ENCODE measurements at places on chromosomes 3 and 15.

DNA sequence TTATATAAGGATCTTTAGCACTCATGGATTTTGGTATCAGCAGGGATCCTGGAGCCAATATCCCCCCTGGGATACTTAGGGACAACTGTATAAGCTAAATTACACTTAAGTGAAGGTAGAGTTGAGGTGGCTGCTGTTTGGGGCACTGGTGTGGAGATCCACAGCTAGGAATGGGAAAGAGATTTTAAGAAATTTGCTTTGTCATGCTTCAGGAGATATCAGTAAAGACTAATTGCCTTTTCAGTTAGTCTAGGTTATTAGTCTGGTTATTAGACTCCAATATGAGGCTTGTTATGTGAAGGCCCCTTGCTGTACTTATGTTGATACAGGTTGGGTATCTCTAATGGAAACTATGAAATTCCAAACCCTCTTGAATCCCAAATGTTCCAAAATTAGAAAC, 1.2 kb upstream of the SECISBP2L start:
- DNase-seq: no peak

GRCh38 chr3:51995346-51996163, at the start of gene RPL29:
RPL29 (minus strand) TSS chr3:51995895; CDS start chr3:51995461, 434 bp downstream.
- peak; percentile 85 for DNase-seq

GRCh38 chr3:18650731-18651130, 225.6 kb upstream of the SATB1 start:
- no peak for DNase-seq

- DNase-seq: no peak
These were observed 1354.1 kb upstream of the EPHA6 start for GRCh38 chr3:95460274-95460673.

DNA sequence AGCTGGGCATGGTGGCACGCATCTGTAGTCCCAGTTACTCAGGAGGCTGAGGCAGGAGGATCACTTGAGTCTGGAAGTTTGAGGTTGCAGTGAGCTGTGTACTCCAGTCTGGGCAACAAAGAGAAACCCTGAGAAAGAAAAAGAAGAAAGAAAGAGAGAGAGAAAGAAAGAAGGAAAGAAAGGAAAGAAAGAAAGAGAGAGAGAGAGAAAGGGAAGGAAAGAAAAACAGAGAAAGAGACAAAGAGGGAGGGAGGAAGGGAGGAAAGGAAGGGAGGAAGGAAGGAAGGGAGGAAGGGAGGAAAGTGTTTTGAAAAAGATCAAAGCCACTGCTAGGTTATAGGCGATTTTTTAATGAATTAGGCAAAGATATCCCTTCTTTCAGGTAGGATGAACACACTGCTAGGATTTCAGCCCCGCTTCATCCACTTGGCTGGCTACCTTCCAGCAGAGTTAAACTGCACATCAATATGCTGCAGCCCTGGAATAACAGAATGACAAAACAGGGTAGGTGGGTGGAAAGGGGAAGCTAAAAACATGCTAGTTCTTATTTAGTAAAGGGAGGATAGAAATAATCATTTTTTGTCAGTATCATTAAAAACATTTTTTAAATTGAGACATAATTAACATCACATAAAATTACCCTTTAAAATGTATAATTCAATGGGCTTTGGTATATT, 12.8 kb upstream of the PPARG start:
- no peak for DNase-seq

DNA sequence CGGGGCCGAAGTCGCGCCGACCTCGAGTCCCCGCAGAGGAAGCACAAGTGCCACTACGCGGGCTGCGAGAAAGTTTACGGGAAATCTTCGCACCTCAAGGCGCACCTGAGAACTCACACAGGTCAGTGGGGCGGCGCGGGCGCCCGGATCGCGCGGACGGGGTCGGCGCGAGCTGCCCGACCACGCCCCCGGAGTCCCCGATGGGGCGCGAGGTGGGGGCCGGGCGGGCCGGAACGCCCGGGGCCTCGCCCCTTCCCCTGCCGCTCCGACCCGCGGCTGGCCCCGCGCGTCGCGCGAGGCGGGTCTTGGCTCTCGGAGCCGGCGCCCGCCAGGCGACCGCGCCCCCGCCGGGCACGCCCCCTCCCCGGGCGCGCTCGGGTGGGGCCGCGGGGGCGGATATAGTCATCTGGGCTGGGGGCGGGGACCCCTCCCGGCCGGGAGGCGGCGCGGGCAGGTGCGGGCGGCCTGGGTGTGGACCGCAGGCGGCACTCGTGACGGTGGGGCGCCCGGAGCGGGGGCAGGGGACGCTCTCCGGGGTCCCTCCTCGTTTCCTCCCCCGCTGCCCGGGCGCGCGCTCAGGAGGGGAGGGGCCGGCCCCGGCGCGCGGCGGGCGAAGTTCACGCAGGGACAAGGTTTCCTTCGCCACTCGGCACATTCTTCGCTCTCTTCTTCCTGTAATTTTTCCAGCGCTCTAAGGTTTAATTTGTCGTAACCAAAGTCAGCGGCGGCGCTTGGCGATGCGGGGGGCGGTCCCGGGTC, 1.2 kb downstream of the KLF13 start:
- no peak for DNase-seq

DNA sequence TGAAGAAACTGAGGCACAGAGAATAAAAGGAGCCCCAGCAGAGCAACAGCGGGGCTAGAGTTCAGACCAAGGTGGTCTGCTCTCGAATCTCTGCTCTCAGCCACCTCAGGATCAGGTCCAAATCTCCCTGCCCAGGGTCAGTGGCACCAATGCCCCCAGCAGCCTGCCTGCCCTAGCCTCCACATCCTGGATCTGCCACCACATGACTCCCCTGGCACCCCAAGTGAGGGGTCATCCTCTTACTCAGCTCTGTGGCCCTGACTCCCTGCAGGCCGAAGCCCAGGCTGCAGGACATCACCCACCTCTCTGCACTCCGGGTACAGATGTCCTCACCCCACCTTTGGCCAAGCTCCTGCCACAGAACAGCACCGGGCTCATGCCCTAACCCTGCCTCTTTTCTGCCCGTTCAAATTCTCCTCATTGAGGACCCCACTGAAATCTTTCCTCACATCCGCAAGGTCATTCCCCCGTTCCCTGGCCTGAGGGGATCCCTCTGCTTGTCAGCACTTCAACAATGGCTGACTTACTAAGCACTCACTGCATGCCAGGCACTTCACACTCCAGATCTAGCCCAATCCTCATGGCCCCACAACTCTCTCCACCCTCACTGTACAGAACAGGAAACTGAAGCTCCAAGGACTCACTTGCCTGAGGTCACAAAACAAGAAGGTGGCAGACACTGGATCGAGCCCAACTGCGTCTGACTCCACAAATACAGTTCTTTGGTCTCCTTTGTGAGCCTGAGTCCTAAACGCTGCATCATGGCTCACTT, 4.3 kb downstream of the PPIB start:
- no peak for DNase-seq

GRCh38 chr3:105594219-105594618, 227.5 kb downstream of the ALCAM start:
- DNase-seq: no peak

- DNase-seq: no peak
These were observed 81.8 kb downstream of the DNAJC13 start for GRCh38 chr3:132499071-132499470.

DNA sequence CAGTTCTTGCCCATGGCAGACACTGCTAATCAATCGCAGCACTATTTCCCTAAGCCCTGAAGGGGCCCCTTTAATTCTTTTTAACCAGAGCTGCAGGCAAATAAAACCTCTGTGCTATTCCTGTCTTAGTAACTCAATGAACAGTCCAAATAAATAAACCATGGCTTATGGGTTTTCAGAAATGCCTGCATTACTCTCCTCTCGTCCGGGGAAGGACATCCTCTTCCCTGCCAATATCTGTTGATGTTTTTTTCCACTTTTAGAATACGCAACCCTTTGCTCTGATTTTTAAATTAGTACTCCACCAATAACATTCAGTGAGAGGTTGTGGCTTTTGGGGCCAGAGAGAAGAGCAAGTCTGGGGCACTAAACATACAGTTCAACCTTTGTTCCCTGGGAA, 35.2 kb upstream of the PRICKLE2 start:
- DNase-seq: no peak

DNA sequence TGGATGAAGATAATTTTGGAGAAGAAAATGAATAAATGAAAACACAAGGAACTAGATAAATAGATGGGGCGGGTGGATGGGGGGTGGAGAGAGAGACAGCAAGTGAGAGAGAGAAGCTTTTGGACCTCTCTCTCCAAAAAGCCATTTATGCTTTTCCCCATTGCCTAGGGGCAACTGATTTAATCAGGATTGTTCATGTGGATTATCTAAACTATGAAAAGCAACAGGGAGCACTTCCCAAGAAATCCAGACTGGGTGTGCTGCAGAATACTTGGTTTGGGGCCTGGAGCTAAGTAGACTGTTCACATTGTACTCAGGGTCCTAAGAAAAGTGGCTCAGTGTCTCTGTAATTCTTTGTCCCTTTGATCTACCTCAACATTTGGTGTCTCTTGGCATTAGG, 367.0 kb downstream of the TIGIT start:
- no peak for DNase-seq

- DNase-seq: no peak
These were observed 88.3 kb downstream of the SOX14 start for GRCh38 chr3:137852391-137852830.

- DNase-seq: peak; percentile 82
These were observed 627.1 kb downstream of the ROBO1 start for GRCh38 chr3:79140708-79141107.

DNA sequence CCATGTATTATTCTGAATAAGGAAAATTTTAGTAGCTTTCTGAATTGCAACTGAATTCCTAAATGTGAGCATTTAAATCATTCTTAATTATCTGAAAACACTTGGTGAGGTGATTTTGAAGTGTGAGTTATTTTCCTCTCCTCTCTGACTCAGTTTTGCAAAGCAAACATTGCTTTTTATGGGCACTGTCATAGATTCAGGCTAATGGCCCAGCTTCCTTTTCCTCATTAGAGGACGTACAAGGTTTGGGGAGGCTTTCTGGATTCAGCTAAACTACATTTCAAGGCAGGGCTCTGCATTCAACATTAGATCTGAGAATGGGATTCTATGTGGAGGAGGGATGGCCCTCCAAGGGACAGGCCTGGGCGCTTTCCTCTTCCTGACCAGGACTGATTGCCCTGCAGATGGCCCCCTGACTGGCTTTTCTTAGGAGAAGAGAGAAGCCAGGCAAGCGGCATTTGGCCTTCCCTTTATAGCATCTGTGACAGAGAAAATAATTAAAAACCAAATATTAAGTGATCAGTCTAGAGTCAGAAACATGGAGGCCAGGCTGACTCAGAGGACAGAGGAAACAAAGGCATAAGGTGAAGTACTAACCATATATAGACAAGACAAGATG, 53.0 kb upstream of the STXBP5L start:
- no peak for DNase-seq

GRCh38 chr15:57323806-57324589, 52.3 kb upstream of the CGNL1 start:
- DNase-seq: no peak

DNA sequence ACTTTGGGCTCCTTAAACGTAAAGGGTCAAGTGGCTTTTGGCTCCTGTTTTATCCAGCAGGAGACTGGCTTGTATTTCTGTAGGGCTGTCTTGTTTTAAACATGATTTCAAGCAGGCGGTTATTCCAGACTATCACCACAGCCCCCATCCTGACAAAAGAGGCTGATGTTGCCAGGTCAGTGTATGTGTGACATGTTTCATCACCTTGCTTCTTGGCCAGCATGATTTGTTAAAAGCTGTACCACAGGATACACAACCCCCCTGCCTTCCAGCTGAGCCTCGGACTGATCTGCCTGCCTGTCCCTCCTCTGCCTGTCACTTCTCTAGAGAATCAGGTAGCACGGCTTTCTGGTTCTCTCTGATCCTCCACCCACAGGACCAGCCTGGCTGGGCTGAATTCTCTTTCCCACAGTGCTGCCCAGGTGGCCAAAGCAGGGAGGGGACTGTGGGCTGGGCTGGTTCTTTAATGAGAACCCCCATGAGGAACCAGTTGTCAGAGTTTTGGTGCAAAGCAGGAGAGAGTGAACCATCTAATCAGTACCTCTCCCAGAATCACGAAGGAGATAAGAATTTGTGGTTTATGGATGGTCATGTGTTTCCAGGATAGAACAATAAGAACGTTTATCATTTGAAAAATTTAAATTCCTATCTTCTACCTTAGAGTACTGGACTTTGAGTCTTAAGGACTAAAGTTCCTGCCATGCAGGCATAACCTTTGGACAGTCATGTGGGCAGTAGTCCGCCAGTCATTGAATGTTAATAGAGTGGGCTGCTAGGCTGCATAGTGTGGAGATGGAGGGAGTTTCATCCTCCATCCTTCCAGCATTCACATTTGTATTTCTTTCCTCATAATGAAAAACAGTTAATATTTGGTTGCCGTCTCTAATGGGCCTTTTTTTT, 8.8 kb downstream of the ABHD6 start:
- DNase-seq: no peak

DNA sequence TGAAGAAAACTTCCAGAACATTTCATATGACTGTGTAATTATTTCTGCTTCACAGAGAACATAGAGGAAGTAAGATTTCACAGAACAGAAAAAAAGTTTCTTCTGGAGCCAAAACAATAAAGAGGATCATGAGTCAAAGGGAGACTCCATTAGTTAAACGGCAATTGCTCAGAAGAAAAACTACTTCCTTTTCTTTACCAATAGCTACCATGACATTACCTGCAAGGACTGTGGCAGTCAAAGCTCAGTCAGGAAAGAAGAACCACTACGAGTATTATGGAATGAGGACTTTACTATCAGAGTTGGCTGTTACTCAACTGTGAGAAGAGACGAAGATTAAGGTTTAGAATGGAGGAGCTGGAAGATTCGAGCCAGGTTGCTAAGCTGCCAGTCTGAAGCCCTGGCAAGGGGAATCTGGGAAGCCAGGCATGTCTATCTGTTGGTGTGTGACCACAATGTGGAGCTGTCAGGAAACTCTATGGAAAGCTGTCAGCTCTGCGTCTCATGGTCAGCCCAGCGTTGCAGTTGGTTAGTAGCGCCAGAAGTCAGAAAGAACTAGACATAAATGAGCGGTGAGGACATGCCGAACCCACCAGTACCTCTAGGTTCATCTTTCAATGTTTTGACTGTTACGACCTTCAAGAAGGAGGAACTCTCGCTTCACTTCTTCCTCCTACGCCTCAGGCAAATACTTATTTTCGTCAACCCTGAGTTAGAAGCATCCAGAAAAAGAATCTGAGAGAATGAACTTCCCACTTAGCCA, 604.3 kb downstream of the FGF12 start:
- no peak for DNase-seq

- DNase-seq: no peak
These were observed 61.9 kb downstream of the VGLL3 start for GRCh38 chr3:86929046-86929445.

Measured in AG09309 (cell line).